ENCODE measurements at places on chromosomes 6 and 20. TPM values are rescaled to one million over a fixed set of nuclear protein-coding genes. Genes with fewer than 3 reads are reported as not detected.

DNA sequence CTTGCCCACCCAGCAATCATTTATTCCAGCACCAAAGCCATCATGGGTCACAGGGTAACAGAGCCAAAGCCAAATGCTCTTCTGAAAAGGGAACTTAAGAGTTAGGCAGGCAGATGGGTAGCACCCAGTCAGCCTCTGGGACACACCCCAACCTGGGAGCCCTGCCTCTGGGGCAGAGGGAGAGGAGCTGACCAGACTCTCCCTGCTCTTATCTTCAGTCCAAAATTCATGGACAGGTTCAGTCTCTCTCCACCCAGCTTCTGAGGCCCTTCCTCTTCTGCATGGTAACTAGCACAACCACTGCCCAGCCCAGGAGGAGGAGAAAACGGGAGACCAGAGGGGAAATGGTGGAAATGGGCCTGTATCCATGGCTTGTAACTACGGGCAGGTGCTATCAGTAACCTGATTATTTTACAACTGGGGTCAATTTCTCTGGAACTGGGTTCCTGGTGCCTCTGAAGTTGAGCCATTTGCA, 105.4 kb downstream of the NOL4L start:
- H3K4me1 ChIP-seq = peaks cover 74% of the 10 kb centered on the region
- H3K36me3 ChIP-seq = no peaks in the 10 kb centered on the region
- no peaks in the 10 kb centered on the region for H3K27me3 ChIP-seq
- H3K27ac ChIP-seq = no peak overlapping the region
- DNase-seq = no peak

- no peaks in the 10 kb centered on the region for H3K36me3 ChIP-seq
- H3K4me3 ChIP-seq = no peak overlapping the region
- DNase-seq = no peak
- no peaks in the 10 kb centered on the region for H3K4me1 ChIP-seq
- no peaks in the 10 kb centered on the region for H3K27me3 ChIP-seq
Observed at GRCh38 chr6:95083506-95083905, 493.8 kb upstream of the MANEA start.

- no peaks in the 10 kb centered on the region for H3K4me1 ChIP-seq
- no peaks in the 10 kb centered on the region for H3K27me3 ChIP-seq
- no peak for DNase-seq
Observed at GRCh38 chr6:100663219-100663863, 198.6 kb upstream of the SIM1 start.

DNA sequence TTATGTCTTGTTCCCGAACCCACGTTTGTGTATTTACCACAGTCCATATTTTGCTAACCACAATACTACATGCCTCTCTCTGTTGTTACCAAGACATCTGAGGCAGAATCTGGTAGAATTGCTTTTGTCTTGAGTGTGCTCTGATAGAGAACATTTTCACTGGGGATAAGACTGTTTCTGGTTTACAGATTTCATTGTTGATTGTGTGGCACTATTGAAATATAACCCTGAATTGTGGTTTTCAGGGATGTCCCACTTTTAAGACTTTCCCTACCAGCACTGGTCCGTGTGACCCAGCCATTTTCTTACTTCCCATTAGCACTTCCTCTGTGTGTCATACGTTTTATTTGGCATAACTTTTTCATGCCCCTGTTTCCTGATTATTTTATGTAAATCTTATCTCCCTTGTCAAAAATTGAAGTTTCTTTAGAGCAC, 12.2 kb downstream of the NCOA7 start:
- no peaks in the 10 kb centered on the region for H3K27me3 ChIP-seq
- H3K27ac ChIP-seq = no peak overlapping the region
- DNase-seq = no peak
- H3K4me3 ChIP-seq = no peak overlapping the region

MARCKS gene
- total RNA-seq = 77.0 TPM
